ENCODE measurements at places on chromosomes 1 and 21. TPM values are rescaled to one million over a fixed set of nuclear protein-coding genes. Genes with fewer than 3 reads are reported as not detected.

DNA sequence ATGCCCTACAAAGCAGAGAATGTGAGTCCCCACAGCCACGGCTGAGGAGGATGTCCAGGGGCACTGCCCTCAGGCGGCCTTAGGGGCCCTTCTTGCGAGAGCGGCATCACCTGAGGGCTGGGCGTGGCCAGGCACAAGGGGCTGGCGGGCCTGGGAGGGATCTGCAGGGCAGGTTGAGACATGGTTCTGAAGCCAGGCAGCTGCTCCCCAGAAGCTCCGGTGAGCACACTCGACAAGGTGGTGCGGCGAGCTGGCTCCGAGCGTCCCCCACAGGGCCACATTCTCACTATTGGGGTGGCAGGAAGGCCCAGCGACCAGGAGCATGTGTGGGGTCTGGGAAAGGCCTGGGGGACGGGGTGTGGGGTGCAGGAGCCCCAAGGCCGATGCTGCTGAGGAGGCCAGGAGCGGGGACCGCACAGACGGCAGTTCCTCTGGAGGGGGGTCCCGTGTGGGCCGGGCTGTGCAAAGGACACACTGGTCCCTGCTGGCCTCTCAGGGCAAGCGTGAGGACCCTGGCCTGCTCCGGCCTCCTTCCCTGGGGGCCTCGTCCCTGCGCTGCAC is 47.2 kb downstream of the MORN1 start:
- no peak for DNase-seq

DNA sequence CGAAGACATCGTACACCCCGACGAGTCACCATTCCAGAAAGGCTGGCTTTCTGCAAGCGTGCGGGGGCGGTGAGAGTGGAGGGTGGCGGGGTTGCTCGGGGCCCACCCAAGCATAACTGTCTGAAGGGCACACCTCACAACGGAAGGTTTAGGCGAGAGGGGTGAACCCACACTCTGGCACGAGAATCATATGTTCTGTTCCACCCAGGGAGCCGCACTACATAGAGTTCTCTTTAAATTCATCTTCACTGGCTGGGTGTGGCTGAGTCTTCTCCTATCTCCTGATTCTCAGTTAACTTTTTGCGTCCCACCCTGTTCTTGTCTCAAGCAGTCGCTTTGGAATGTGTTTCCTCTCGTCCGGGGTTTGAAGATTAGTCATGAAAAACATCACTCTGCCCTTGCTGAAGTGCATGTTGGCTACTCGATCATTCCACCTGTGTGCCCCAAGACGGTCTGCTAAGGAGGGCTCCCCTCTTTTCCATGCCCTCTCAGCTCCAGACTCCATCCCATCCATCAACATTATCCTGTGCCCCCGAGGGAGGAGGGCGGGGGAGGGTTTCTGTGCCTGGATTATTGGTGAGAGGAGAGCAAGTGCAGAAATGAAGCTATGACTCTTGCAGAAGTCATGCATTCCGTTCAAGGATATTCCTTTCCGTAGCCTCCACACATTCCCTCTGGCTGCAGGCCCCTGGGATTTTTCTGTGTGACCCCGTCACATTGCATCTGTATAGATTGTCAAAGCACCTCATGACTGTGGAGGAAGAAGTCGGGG is 53.5 kb upstream of the CD34 start:
- no peak for DNase-seq

- DNase-seq, result no peak
Measured at GRCh38 chr1:18348354-18348753, 132.4 kb upstream of the KLHDC7A start.

DNA sequence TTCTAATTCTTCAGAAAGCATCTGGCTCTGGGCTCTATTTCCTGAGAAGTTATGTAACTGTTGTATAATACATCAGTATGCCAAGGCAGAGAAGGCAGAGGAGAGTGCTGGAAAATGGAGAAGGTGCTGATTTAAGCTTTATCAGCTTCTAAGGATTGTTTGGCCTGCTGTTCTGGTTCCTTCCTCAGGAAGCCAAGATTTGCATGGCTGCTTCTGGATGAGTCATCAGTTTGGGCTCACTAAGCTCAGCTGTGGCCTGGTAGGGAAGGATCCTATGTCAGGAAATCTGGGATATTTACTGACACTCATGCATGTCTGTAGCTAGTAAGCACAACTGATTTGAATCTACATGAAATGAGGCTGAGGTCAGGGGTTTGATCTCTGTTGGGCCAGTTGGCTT is 73.2 kb upstream of the ADGRL4 start:
- no peak for DNase-seq

DNA sequence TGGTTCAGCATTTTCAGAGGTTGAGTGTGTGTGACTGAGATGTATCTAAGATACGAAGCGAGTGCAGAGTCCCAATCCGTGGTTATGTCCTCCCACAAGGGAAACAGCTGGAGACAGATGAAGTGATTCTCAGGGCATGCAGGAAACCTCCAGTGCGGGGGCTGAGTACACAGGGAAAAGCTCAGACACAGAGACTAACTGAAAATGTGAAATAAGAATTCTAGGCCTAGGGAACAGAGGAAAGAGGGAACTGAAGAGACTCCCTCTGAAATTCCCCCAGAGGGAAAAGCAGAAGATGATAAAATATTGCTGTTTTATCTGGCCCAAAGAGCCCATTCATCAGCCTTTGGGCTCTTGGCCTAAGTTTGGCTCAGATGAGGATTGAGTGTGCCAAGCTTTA is 116.8 kb downstream of the LRRC53 start:
- DNase-seq, result no peak

- DNase-seq, result no peak
Measured at GRCh38 chr1:64246294-64246917, 43.0 kb downstream of the UBE2U start.

DNA sequence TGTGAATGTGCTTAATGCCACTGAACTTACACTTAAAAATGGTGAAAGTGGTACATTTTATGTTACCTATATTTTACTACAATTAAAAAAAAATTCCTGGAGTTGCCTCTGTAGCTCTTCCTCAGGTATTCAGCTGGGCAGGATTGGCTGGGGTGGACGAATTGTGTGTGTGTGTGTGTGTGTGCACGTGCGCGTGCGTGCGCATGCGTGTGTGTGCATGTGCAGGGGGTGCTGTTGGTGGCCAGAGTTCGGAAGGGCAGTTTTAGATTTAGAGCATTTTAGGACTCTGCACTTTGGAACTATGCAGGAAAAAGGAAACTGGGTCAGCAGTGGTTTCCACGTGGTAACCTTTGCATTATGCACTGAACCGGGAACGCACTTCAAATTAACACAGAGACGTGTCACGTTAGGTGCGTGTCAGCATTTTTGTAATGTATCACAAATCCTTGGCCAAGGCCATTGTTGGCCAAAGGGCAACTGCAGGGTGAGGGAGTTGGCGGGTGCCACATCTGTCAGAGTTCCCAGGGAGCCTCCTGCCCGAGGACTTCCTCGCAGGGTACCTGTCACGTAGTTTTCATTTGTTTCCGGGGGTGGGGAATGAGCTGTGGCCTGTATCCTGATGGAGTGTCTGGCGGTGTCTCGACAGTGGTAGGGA is 312.8 kb downstream of the CAMTA1 start:
- DNase-seq, result no peak

DNA sequence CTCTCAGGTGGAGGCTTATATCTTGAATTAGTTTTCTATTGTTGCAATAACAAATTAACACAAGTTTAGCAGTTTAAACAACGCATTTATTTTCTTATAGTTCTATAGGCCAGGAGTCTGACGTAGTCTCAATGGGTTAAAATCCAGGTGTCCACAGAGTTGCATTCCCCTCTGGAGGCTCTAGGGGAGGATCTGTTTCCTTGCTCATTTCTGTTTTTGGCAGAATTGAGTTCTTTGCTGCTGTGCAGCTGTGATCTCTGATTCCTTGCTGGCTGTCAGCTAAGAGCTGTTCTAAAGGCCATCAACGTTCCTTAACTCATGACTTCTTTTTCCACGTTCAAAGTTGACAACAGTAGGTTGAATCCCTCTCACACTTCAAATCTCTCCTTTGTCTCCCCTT is 31.8 kb downstream of the S100A10 start:
- DNase-seq, result no peak

DNA sequence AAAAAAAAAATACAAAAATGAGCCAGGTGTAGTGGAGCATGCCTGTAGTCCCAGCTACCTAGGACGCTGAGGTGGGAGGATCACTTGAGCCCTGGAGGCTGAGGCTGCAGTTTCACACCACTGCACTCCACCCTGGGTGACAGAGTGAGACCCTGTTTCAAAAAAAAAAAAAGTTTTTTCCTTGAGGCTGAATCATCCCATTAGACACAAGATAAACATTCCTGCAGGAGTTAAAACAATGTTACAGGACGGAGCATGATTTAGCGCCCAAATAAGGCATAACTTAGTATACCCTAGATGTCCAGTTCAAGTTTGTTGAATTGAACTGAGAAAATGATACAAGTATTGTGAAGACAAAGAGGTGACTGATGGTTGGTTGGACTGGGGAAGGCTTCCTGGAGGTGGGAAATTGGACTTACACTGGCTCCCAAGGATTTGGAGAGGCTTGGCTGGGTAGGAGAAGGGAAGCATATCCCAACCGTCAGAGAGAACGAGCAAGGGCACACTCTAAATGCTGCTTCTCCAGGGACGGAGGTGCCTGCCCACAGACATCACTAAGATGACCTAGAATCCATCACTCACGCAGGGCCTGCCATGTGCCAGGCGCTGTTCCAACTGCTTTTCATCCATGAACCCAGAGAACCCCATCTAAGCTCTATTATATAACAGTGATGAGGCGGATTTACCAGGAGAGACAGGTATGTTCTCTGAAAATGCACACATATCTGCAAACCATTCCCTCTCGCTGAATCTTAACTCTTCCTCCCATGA is 610.6 kb downstream of the KIF26B start:
- no peak for DNase-seq

- DNase-seq, result no peak
Measured at GRCh38 chr1:159944623-159945455, 574 bp downstream of the IGSF9 start.

DNA sequence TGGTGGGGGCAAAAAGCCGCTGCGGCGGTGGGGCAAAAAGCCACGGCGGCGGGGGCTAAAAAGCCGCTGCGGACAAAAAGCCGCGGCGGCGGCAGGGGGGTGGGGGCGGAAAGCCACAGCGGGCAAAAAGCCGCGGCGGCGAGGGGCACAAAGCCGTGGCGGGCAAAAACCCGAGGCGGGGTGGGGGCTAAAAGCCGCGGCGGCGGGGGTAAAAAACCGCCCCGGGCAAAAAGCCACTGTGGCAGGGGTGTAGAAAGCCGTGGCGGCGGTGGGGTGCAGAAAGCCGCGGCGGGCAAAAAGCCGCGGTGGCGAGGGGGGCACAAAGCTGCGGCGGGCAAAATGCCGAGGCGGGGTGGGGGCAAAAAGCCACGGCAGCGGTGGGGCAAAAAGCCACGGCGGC is 3901.8 kb downstream of the SRGAP2C start:
- DNase-seq, result no peak

Gene MOV10
- total RNA-seq, result 57.7 TPM

Gene MROH9
- not detected for total RNA-seq

Gene DNASE2B
- total RNA-seq, result not detected

Gene TSPEAR
- not detected for total RNA-seq

Gene CLCA1
- total RNA-seq, result not detected

Gene PTPRC
- total RNA-seq, result 495 TPM

Gene SLC45A3
- 0.56 TPM for total RNA-seq

Gene TM2D1
- total RNA-seq, result 29.7 TPM

Gene ST6GALNAC5
- total RNA-seq, result not detected
